Breast epithelium (tissue), 4 donors: ENCODE measurements at places on chromosomes 6 and 20.

DNA sequence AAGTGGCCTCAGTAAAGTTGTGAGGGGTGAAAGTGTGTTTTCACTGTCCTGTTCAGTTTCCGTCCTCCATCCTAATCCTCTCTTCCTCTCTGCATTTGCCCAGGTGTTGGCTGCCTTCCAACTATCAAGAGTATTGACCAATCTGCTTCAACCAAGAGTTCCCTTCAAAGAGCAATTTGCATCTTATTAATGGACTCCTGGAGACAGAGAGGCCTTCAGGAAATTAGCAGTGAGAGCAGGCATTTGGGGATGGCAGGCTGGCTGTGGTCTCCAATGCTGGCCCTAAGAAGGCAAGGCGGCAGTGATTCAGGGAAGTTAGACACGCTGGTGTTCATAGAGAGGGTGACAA, 77.2 kb downstream of the GPR6 start:
- H3K36me3 ChIP-seq: no peaks in the 10 kb centered on the region
- no peak overlapping the region for H3K27ac ChIP-seq
- H3K27me3 ChIP-seq: no peaks in the 10 kb centered on the region
- no peaks in the 10 kb centered on the region for H3K4me1 ChIP-seq

GRCh38 chr20:35447082-35447789, 8.2 kb upstream of the CEP250 start:
- H3K36me3 ChIP-seq: no peaks in the 10 kb centered on the region
- no peaks in the 10 kb centered on the region for H3K4me1 ChIP-seq
- H3K27me3 ChIP-seq: no peaks in the 10 kb centered on the region
- DNase-seq: peak; percentile 69
- peak overlapping the region; percentile 45 for H3K4me3 ChIP-seq

- no peak for DNase-seq
- H3K4me3 ChIP-seq: no peak overlapping the region
- H3K27me3 ChIP-seq: no peaks in the 10 kb centered on the region
These were observed 5.4 kb downstream of the DLL1 start for GRCh38 chr6:170285482-170285881.

DNA sequence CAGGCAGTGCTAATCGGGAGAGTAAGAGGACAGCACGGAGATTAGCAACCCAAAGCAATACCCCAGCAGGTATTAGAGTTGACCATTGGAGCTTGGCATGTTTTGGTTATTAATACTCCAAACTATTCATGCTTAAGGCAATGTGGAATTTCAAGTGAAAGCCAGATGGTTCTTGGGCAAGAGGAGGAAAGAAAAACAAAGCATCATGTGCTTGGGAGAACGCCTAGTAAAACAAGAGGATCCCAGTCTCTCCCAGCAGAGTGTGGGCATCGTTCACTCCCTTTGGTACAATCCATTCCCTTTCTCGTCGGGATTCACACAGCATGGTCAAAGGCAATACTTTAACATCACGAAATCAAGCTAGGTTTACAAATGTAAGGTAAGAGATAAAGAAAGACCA, 349.8 kb downstream of the PRKN start:
- H3K27me3 ChIP-seq: no peaks in the 10 kb centered on the region
- no peak for DNase-seq
- no peaks in the 10 kb centered on the region for H3K4me1 ChIP-seq
- H3K4me3 ChIP-seq: no peak overlapping the region
